ENCODE measurements at places on chromosomes 7 and 10. TPM values are rescaled to one million over a fixed set of nuclear protein-coding genes. Genes with fewer than 3 reads are reported as not detected.

DNA sequence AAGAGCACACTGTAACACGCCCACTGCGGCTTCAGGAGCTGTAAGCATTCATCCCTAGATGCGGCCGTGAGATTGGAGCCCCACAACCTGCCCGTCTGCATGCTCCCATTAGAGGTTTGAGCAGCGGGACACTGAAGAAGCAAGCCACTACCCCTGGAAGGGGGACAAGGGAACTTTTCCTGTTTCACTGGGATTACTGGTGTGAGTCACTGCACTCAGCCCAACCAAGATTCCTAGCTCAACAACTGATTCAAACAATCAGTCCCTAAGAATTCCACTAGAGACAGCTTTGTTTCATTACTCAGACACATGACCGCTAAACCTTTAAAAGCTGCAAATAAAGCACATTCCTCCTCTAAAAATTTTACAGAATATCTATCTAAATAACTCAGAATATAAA, 69.8 kb downstream of the ORC5 start:
- no peaks in the 10 kb centered on the region for H3K36me3 ChIP-seq
- H3K27me3 ChIP-seq: no peaks in the 10 kb centered on the region
- H3K4me3 ChIP-seq: no peak overlapping the region
- H3K27ac ChIP-seq: no peak overlapping the region
- no peak for DNase-seq

Gene SPDYE11
- total RNA-seq: not detected

Gene THSD7A
- 1.8 TPM for total RNA-seq

DNA sequence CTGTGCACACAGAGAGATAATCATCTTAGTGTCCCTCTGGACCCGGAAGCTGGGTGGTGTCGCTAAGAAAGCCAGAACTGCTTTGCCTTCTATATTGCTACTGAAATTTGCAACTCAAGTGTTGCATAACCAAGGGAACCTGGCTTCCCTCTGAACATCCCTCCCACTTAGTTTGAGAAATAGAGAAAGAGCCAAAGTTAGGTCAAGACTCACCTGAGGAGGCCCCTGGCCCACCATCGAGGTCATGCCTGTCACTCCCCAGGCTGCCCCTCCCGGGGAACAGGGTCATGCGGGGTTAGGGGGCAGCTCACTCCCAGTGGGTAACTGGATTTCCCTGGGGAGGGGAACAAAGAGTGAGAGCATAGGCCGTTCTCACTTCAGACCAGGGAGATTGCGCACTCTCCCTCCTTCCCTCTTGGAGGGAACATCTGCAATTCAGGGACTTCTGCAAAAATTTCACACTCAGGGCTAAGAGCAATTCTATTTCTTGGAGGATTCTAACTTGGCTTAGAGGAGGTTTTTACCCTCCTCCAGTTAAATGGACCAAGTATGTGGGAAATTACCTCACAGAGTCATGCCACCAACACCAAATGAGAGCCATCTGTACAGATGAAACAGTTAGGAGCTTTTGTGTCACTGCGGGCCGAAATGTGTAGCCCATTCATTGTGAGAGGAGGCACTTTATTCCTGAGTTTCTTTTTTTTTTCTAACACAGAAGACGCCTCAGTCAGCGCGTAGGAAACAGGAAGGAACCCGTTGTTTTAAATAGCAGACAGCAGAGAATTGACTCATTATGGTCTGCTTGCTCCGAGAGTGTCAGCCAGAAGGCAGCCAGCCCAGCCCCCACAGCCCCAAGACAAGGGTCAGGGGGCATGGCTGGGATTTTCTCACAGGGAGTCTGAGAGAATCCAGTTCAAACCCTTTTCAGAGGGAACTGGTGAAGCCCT, 221.3 kb downstream of the ARHGAP12 start:
- H3K27me3 ChIP-seq: no peaks in the 10 kb centered on the region
- H3K36me3 ChIP-seq: no peaks in the 10 kb centered on the region
- H3K4me3 ChIP-seq: no peak overlapping the region
- peak; percentile 72 for DNase-seq

DNA sequence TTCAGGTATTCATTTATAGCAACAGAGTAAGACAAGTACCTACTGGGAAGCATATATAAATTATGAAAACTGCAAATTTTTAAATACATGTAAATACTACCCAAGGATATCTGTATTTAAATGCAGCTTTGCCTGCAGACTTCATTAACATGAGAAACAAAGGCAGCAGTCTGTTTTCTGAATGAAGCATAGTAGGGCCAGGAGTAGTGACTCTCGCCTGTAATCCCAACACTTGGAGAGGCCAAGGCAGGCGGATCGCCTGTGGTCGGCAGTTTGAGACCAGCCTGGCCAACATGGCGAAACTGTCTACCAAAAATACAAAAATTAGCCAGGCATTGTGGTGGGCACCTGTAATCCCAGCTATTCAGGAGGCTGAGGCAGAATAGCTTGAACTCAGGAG, 42.5 kb upstream of the PHF14 start:
- H3K4me1 ChIP-seq: peaks cover 7% of the 10 kb centered on the region
- no peaks in the 10 kb centered on the region for H3K27me3 ChIP-seq
- no peaks in the 10 kb centered on the region for H3K36me3 ChIP-seq
- DNase-seq: no peak

Gene MKI67
- total RNA-seq: not detected

Gene COL1A2
- 438 TPM for total RNA-seq

GRCh38 chr10:79367426-79368189, 20.3 kb downstream of the PPIF start:
- H3K4me1 ChIP-seq: no peaks in the 10 kb centered on the region
- no peaks in the 10 kb centered on the region for H3K36me3 ChIP-seq
- H3K4me3 ChIP-seq: no peak overlapping the region
- H3K27ac ChIP-seq: no peak overlapping the region
- no peak for DNase-seq

Gene MRLN
- not detected for total RNA-seq

GRCh38 chr7:17493446-17493845, 195.0 kb downstream of the AHR start:
- no peaks in the 10 kb centered on the region for H3K36me3 ChIP-seq
- no peaks in the 10 kb centered on the region for H3K4me1 ChIP-seq
- DNase-seq: no peak
- no peak overlapping the region for H3K27ac ChIP-seq
- H3K27me3 ChIP-seq: no peaks in the 10 kb centered on the region
- no peak overlapping the region for H3K4me3 ChIP-seq

DNA sequence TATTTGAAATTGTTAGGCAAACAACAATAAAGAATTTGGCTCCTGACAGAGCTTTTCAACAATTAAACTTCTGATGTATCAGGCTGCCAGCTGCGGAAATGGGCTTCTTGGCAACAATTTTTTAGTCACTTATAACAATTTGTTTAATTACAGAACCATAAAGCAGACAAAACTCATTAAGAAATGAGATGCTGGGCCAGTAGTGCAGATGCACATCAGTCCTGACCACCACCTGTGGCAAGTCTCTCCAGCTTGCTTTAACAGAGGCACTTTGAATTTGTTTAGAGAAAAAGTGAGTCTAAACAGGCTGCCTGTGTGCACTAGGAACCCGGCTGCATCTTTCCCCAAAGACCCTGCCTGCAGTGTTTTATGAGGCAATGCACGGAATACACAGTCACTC, 1124.4 kb downstream of the NXPH1 start:
- H3K27ac ChIP-seq: no peak overlapping the region
- no peaks in the 10 kb centered on the region for H3K27me3 ChIP-seq
- H3K4me3 ChIP-seq: no peak overlapping the region
- no peak for DNase-seq
- no peaks in the 10 kb centered on the region for H3K36me3 ChIP-seq

DNA sequence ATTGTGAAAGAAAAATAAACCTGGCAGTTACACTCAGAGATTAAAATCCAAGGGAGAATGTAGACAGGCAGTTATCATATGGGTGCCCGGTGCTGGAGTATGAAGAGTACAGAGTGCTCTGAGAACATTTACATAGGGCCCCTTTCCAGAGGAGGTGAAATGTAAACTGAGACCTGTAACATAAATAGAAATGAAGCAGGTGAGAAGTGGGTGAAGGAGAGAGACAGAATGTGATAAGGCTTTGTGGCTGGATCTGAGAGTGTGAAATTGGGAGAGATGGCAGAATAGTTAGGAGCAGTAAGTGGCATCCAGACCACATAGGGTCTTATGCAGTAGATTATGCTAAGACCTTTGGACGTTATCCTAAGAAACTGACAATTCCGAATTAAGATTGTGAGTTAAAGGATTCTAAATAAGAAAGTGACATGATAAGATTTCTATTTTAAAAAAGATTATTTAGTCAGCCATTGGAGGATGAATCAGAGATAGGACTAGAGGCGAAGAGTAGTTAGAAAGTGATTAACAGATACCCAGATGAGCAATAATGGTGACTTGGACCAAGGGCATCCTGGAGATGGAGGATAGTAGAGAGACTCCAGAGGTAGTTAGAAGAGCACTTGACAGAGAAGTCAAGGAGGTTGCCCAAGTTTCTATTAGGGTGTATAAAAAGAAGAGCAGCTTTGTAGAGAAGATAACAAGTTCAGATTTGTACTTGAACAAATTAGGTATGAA, 36.7 kb downstream of the DNAH11 start:
- H3K4me1 ChIP-seq: no peaks in the 10 kb centered on the region
- no peak overlapping the region for H3K27ac ChIP-seq
- DNase-seq: no peak
- H3K36me3 ChIP-seq: no peaks in the 10 kb centered on the region

Gene SMNDC1
- 31.9 TPM for total RNA-seq

Gene CTBP2
- total RNA-seq: 55.0 TPM

All from ovary (tissue), 10 donors.